WTC11 (cell line): ENCODE measurements at places on chromosomes 5 and 9. TPM values are rescaled to one million over a fixed set of nuclear protein-coding genes. Genes with fewer than 3 reads are reported as not detected.
A peak's percentile ranks its signal among the peaks of the same experiment; 100 is the strongest.

Gene NRARP
- 46.7 to 52.4 TPM (median 51.5 TPM) in 3 replicates for total RNA-seq

DNA sequence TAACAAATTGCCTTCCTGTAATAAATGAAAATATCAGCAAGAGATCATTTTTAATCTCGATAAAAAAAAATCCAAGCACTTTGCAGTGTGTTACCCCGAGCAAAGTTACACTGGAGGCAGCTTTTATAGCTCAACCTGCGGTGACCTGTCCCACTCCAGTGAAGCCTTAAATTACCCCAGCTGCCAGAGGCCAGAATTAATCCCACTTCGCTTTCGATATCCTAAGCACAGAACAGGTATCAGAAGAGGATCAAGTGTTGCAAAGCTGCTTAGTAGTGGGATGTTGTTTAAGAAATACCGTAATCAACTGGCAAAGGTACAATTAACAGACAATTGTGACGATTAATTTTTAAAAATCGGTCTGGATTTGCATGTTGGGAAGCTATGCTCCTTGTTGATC is 314.0 kb downstream of the AGTPBP1 start:
- peaks cover 2% of the 10 kb centered on the region; the same call in 1 of the 2 replicates for H3K27me3 ChIP-seq
- H3K27ac ChIP-seq, result no peak overlapping the region
- H3K4me3 ChIP-seq, result no peak overlapping the region
- no peak for DNase-seq

DNA sequence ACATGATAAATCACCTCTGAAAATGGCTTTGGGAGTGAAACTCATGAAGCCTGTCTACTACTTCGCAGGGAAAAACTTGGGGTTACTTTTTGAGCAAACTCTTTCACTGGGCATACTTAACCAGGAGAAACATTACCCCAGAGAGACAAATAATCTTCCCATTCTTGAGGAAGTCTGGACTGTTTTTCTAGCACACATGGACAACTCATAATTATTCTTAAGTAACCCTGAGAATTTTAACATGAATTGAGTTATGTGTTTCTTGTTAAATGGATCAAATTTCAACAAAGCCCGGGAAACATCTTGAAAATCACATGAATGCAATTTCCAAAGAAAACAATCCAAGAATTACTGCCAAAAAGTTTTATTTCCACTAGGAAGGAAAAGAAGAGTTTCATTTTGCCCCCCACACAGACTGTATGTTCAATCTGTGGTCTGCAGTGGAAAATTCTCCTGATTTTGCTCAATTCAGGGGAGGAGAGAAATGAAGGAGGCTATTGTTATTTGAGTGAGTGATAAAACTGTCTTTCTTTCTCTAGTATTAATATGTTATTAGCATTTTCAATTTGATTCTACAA is 564.8 kb upstream of the CLINT1 start:
- no peak overlapping the region for H3K27ac ChIP-seq
- H3K36me3 ChIP-seq, result no peaks in the 10 kb centered on the region
- no peak overlapping the region for H3K4me3 ChIP-seq
- H3K4me1 ChIP-seq, result no peaks in the 10 kb centered on the region
- H3K27me3 ChIP-seq, result no peaks in the 10 kb centered on the region

Gene IFNB1
- not detected in 3 replicates for total RNA-seq

DNA sequence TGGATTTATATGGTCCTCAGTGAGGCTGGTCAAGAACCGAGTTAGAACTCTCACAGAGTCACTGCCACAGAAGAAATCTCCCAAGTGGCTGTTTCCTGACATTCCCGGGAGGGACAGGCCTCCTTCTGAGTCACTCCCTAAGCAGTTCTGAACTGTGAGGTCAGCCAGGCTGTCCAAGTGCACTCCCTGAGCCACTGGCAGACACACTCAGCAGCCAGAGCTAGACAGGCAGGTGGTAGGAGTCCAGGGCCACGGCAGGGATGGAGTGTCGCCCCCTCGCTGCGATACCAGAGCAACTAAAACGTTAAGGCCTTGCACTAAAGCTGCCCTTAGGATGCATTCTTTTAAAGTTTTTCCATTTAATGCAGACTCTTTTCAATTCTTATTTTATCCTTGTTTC is 3.4 kb downstream of the IL4 start:
- DNase-seq, result peak; percentile 36
- H3K27me3 ChIP-seq, result no peaks in the 10 kb centered on the region
- H3K27ac ChIP-seq, result no peak overlapping the region
- H3K36me3 ChIP-seq, result no peaks in the 10 kb centered on the region
- peaks cover 6% of the 10 kb centered on the region for H3K4me1 ChIP-seq

Gene ANKRD33B
- 5.4 to 9.2 TPM (median 5.9 TPM) in 3 replicates for total RNA-seq
